ENCODE measurements at places on chromosomes 1 and 21.

GRCh38 chr21:43600642-43601402 is 58.5 kb downstream of the HSF2BP start:
- DNase-seq = no peak

GRCh38 chr21:32410916-32411315 is 1.6 kb upstream of the EVA1C start:
- DNase-seq = no peak

GRCh38 chr1:183905508-183906113 is 100.7 kb downstream of the RGL1 start:
- DNase-seq = no peak

DNA sequence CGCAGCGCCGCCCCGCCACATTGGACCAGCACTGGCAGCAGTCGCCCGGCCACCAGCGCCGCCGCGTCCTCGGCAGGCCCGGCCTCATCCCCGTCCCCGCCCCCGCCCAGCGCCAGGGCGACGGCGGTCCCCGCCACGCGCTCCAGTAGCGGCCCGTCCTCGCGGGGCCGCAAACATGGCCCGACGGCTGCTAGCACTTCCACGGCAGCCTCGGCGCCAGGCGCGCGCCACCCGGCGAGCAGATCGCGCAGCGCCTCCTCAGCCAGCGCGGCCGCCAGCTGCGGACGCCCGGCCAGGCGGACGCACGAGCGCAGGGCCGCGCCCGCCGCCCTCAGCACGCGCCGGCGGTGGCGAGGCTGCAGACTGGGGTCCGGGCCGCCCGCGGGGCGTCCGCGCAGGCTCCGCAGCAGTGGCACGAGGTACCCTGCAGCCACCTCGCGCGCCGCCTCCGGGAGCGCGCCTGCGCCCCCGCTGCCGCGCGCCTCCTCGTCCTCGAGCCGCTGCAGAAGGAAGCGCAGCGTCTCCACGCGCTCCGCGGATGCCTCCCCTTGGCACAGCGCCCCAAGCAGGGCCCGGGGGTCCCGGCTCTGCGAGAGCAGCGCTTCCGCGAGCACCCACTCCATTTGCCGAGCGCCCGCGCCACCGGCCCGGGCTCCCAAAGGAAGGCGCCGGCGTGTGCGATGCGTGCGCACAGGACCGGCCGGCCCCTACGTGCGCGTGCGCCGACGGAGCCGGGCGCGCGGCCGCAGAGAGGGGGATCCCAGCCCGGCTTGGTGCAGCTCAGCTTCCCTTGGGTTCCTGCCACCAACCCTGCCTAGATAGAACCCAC is at the start of gene TARBP1:
TSS of gene TARBP1 (minus strand) at position 699 of the 829 bp plus-strand sequence. CDS start at position 623, 76 bp downstream.
- DNase-seq = no peak

DNA sequence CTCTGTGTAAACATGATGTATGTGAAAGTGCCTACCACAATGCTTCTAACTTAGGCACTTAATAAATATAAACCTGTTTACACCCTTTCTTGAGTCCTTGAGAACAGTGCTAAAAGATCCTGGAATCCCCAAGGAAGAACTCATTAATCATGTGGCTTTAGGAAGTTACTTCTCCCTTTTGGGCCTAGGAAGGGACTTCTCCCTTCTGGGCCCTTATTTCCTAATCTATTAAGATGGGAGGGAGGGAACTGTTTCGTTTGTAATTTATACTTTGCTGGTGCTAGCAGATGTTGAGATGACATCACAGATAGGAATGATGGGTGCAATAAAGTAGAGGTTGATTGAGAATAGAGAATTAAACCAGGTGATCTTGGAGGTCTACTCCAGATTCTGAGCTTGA is 1.2 kb downstream of the BTF3L4 start:
- DNase-seq = no peak

DNA sequence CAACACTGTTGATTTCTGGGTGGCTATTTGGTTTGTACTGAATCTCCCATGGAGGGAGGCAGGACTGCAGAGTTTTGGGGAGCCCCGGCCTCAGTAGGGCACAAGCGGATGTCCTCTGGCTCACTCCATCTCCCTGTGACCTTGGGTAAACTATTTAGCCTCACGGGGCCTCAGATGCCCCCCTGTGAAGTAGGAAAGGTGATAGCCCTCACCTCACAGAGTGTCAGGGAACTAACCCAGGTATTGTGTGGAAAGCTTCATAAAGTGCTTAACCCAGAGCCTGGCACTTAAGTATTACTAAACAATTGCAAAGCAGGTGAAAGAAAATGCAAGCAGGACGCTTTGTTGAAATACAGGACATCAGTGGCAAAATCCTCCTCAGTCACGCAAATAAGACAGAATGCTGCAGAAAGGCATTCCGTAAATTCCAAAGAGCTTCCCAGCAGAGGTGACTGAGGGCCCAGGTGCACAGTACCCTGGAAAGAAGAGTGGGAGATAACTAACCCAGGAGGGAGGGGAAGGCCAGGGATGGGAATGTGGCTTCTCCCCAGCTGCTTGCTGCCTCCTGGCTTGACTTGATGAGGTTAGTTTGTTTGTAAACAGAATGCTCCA is 436.3 kb downstream of the PRDM2 start:
- DNase-seq = no peak

DNA sequence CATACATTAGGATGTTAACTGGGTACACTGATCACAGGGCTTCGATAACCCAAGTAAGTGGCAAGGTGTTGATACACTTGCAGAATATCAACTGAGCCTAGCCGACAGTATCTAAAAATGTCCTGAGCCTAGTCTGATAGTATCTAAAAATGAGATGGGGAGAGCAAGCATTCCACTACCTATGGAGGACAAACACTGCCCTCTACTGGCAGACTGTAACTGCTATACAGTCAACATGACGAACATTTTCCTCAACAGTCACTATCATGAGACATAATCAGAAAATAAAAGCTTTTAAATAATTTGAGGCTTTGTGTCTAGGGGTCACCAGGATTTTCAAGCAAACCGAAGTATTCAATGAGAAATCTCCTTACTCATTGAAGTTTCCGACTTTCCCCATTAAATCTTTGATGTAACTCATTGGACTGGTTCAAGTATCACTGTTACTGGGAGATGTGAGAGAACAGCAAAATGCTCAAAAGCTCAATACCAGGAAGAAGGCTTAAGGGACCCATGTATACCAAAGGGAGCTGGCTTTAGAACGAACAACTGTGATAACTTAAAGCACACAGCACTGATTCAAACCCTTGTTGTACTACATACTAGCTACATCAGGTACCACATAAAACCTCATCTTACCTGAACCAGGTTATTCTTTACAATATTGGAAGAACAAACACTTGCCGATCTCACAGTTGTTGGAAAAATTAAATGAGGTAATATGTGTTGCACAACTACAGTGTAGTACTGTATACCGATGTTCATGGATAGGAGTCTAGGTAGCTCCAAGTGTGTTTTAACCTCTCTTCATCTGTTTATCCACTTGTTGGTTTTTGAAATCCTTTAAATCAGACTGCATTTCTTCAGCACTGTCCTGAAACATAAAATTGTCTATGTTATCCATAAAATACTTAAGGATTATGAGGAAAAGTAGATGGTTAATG is 31.1 kb upstream of the SLC45A3 start:
- no peak for DNase-seq
